ENCODE measurements at places on chromosomes 3 and 15.

- no peak for DNase-seq
Measured at GRCh38 chr3:147572970-147573340, 163.8 kb downstream of the ZIC1 start.

- no peak for DNase-seq
Measured at GRCh38 chr3:30694148-30694547, 87.7 kb downstream of the TGFBR2 start.

DNA sequence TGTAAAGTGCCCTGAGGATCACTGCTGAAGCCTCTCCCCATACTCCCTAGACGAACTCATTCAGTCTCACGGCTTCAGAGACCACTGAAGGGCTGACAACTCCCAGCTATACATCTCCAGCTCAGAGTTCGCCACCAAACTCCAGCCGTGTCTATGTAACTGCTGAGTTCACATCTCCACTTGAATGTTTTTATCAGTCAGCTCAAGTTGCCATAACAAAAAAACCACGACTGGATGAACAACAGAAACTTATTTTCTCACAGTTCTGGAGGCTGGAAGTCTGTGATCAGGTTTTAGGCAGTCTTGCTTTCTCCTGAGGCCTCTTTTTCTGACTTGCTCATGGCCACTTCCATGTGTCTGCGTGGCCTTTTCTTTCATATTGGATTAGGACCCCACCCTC, 223.0 kb upstream of the LRRFIP2 start:
- DNase-seq, result no peak

- no peak for DNase-seq
Measured at GRCh38 chr3:170792471-170792870, 77.5 kb downstream of the RPL22L1 start.

- DNase-seq, result no peak
Measured at GRCh38 chr3:59425942-59426341, 376.1 kb upstream of the CFAP20DC start.

GRCh38 chr3:58281069-58281468, 25.0 kb upstream of the RPP14 start:
- no peak for DNase-seq

DNA sequence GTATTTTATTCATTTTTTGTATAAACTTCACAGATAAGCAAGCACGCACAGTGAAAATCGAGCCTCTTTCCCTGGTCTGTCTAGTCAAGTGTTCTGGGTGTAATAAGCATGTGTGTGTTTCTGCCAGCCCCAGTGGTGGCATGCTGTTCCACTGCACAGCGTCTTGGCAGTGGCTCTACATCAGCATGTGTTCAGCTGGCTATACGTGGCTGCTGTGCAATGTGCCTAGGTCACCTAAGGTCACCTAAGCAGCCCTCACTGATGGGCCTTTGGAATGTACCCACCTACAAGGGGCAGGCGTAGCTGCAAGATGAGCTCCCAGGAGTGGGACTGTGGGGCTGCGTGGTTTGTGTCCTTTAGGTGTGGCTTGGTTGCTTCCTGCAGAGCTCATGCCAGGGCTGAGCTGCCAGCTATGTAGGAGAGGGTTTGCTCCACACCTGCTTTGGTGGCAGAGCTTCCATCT, 4.9 kb downstream of the LIMD1 start:
- no peak for DNase-seq

- no peak for DNase-seq
Measured at GRCh38 chr3:140920029-140920428, 21.6 kb upstream of the SLC25A36 start.

DNA sequence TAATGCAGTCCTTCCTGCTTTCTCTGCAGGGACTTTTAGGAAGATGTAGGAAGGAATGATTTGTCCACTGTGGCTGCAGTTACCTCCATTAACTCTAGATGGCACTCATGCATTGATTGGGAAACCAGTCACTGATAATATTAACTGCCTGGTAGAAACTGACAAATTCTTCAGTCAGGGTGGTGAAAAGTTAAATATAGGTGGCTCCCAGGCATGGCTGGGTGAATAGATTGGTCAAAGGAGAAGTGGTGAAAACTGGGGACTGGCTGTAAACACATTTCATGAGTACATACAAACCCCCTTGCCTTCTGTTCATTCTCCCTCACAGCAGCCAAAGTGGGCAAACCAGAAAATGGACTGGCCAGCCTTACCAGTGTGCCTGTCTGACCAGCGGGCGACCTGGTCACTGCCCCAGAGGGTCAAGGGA, 333.4 kb downstream of the THSD4 start:
- no peak for DNase-seq

- DNase-seq, result no peak
Measured at GRCh38 chr15:79738143-79738542, 158.7 kb downstream of the MTHFS start.

- no peak for DNase-seq
Measured at GRCh38 chr3:46866720-46867549, 3.7 kb upstream of the MYL3 start.

DNA sequence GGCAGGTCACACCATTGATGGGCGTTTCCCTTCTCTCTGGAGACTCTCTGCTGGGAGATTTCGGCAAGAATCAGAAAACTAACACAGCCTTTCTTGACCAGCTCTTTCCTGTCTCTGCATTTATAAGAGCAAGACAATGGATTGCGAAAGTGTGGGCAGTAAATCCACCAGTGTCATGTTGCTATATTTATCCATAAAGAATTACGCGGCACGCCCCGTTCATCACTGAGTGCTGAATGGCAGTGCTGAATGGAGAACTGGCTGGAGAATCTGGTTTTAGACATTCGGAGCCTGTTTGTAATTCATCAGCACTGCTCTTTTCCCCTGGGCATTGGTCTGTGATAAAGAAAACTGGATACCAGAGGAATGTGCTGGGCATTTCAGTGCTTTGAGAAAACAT, 2.0 kb upstream of the CEMIP start:
- no peak for DNase-seq

GRCh38 chr15:69979262-69979661, 118.5 kb downstream of the TLE3 start:
- DNase-seq, result no peak

- DNase-seq, result no peak
Measured at GRCh38 chr3:46927718-46928073, 48.8 kb downstream of the CCDC12 start.

All from NCI-H187 treated with DMSO at 0.1 percent for 48 hours (cell line).